Fibroblast of skin of scalp (primary cell): ENCODE measurements at places on chromosomes 4 and X.

GRCh38 chrX:7889680-7890079, 37.5 kb downstream of the PNPLA4 start:
- peak; percentile 0 for DNase-seq

DNA sequence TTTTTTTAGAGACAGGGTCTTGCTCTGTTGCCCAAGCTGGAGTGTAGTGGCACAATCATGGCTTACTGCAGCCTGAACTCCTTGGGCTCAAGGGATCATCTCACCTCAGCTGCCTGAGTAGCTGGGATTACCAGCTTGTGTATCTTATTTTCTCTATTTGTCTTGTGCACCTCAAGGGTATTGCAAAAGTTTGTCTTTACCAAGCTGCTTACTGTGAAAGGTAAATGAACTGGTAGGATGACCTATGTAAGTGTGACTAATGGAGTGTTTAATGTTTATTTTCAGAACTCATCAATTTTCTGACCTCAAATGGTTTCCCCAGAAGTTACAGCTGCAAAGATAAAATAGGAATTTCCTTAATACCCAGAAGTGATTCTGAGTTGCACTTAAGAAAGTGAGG, 5.3 kb upstream of the FGA start:
- DNase-seq: no peak

DNA sequence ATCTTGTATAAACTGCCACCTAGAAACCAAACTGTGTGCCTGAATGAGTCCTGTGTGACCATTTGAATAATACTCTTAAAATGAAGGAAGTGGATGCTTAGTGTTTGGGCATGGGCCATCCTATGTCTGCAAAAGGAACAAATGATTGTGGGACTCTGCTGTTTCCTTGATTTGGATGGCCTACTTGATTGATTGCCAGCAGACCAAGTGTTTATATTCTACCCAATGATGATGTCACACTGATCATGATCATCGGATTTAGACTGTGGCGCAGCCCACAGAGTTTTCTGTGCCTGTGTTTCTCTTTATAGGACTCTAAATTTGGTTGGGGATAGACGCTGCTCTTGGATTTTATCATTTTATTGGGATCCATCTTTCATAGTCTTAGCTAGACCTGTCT, 4.4 kb downstream of the SEPTIN11 start:
- DNase-seq: no peak

DNA sequence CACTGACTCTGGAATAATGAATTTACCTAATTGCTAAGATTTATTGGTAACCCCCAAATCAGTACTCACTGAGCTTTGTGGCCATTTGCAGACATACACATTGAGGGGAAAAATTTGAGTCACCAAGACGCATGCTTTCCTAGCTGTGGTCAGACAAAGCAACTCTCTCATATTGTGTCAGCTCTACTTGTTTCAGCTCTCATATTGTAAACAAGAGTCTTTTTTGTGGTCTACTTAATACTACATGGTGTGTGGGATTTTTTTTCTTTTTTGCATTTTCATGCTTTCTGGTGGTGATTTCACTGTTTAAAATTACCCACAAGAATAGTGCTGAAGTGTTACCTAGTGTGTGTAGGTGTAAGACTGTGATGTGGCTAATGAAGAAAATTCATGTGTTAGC, 428.2 kb upstream of the GALNT7 start:
- no peak for DNase-seq

DNA sequence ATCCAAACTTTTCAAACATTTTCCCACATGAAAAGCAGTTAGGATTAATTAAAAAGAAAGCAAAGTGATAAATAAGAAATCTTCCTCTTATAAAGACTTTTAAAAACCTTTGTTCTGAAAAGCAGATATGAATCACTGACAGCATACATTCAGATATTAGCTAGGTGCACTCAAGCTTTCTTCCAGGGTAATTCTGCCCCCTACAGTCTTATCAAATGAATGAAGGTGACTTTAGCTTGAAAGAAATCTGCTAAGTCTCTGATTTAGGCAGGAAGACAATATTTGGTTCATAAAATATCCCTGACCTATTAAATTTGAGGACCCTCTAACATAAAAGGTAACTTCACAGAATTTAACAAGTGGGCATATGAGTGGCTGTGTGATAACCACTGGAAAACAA, 209.1 kb upstream of the FAM47A start:
- no peak for DNase-seq

- no peak for DNase-seq
Measured at GRCh38 chr4:122053186-122053585, 98.9 kb upstream of the BLTP1 start.

- no peak for DNase-seq
Measured at GRCh38 chr4:178356725-178357124, 914.5 kb upstream of the AGA start.

- no peak for DNase-seq
Measured at GRCh38 chr4:14165222-14165920, 537.8 kb upstream of the BOD1L1 start.

GRCh38 chr4:21450331-21450730, 498.2 kb downstream of the KCNIP4 start:
- DNase-seq: no peak

- no peak for DNase-seq
Measured at GRCh38 chrX:123202523-123202922, 18.4 kb downstream of the GRIA3 start.

DNA sequence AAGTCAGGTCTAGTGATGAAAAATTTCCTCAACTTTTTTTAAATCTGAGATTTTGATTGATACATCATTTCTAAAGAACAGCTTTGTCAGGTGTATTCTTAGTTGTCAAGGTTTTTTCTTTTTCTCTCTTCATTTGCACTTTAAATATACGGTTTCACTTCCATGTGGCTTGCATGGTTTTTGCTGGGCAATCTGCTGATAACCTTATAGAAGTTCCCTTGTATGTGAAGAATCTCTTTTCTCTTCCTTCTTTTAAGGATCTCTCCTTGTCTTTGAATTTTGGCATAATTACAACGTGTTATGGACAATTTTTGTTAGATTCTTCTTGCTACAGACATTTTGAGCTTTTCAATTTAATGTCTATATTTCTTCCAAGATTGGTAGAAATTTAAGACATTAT, 76.4 kb downstream of the ZNF721 start:
- no peak for DNase-seq

DNA sequence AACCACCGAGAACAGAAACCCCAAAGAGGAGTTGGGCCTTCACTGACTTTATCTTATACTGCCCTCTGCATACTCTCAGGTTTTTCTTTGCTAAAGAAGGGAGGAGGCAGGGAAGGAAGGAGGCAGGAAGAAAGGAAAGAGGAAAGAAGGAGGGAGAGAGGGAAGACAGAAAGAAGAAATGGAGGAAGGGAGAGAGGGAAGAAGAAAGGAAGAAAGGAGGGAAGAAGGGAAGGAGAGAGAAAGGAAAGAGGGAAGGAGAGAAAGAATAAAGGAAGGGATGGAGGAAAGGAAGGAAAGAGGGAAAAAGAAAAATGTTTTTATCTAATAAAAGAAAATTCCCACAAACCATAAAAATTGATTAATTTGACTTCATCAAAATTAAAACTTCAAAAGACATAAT, 294.6 kb downstream of the PTTG2 start:
- no peak for DNase-seq

DNA sequence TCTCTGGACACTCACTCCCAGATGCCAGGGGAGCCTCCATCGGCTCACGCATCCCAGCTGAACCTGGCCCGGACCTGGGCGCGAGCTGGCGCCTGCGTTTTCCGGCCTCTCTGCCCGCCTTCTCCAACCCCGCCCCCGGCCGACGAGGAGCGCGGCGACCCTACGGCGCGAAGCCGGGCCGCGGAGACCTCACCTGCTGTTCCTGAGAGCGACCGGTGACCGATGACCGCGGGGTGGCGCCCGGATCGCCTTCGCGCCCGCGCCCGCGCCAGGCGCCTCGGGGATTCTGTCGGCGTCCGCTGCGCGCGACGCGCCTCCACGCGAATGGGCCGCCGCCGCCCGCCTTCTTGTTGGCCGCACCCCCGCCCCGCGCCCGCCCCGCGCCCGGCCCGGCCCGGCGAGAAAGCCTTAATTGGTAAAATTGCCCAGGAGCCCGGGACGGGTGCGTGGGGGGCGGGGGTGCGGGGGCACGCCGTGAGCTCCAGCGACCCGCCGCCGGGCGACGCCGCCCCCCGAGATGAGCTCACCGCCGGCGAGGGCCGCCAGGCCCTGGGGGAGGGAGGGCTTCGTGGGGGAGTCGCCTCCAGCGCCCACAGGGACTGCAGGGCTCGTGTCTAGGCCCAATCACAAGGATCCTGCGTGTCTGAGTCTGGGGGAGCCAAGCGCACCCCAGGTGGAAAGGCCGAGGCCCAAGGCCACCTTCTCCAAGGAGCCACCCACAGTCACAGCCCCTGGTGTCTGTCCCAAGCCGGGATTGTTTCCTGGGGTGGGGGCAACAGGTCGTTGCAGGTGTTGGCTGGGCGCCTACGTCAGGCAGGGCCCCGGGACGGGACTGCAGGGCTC, at the start of gene FLNA:
Gene FLNA, minus strand, starts transcription at position 322 of the 843 bp plus-strand sequence. CDS start 3,389 bp downstream, outside the sequence.
- peak; percentile 83 for DNase-seq

DNA sequence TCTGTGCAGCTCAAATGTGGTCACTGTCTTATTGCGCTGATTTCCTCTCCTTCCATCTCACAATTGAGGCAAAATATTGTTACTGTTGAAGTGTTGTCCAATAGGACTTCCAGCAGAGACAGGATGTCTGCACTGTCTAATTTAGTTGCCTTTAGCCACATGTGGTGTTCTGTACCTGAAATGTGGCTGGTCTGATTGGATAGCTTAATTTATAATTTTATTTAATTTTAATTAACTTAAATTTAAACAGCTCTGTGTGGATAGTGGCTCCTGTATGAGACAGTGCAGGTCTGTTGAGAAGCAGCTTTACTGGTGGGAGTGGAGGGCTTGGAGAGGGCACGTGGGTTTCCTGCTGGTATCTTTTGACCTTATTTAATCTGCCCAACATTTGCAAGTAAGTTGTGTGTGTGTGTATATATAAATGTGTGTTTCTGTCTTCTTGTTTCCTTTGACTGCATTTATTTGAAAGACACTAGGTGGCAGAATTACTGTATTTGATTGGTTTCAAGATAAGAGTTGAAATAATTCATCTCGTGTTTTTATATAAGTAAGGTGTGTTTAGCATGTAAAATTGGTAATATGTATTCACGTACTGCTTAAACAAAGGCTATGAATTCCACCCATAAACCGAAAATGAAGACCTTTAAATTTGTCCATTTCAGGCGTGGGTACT, 55.3 kb upstream of the MSANTD1 start:
- DNase-seq: no peak

GRCh38 chr4:105644257-105644656, 64.2 kb downstream of the INTS12 start:
- no peak for DNase-seq

DNA sequence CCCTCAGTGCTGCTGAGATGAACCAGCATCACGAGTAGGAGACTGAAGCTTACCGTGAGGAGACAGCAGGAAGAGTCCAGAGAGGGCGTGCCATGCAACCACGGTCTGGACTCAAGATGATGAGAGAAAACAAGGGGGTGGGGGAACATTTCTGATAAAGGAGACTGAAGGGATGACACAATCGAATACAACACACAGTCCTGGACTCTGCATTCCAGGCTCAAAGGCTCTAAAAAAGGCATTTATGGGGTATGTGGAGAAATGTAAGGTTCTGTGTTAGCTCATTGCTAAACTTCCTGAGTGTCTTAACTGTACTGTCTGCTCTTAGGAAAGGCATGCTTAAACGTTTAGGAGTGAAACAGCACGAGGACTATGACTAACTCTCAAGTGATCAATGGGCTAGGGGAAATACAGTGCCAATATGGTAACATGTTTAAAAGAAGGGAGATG, 20.6 kb upstream of the IRAK1 start:
- peak; percentile 78 for DNase-seq

GRCh38 chr4:185471235-185472102, at the start of gene CCDC110:
CCDC110 (minus strand) TSS chr4:185471733; CDS start chr4:185471683, 50 bp downstream.
- peak; percentile 95 for DNase-seq

DNA sequence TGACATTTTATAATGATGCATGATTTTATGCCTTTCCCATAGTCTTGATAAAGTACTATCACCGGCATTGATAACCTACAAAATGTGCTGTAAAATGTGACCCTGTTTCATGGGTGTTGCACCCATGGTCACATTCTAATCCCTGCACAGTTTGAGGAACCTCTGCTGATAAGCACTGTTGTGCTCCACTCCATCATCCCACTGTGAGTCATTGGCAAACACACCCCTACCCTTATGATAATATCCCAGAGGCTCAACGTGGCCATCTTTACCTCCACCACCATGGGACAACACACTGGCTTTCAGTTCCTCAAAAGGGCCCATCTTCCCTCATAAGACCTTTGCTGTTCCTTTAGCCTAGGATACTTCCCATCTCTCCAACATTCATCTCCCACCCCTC, 32.0 kb upstream of the SGMS2 start:
- no peak for DNase-seq

- DNase-seq: no peak
Measured at GRCh38 chr4:89347363-89348025, 39.9 kb upstream of the GPRIN3 start.

- DNase-seq: no peak
Measured at GRCh38 chr4:90142081-90142480, 14.9 kb downstream of the CCSER1 start.

DNA sequence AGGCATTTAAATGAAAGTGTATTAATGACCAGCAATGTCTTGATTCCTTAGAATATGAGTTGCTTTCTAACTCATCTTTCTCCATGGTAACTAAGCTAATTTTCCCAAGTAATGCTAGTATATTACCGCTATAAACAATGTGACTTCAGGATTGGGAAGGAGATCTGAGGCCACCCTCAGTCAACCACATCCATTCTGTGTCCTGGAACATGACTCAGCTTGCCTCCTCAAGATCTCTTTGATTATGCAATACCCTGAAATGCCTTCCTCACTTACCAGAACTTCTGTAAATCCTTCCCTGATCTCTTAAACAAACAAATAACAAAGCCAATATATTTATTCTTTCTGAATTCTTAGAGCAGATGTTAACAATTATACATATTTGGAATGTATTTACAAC, 1495.5 kb downstream of the PCDH18 start:
- peak; percentile 34 for DNase-seq

GRCh38 chr4:95250544-95251137, 298.1 kb downstream of the UNC5C start:
- DNase-seq: no peak

GRCh38 chr4:24632011-24632410, 47.7 kb upstream of the DHX15 start:
- DNase-seq: no peak
